Lung (tissue), 17 donors: ENCODE measurements at places on chromosomes 11 and 22. TPM values are rescaled to one million over a fixed set of nuclear protein-coding genes. Genes with fewer than 3 reads are reported as not detected.
A peak's percentile ranks its signal among the peaks of the same experiment; 100 is the strongest.

- no peak for DNase-seq
Observed at GRCh38 chr22:30015846-30016245, 64.4 kb upstream of the HORMAD2 start.

GRCh38 chr22:27635852-27636251 is 165.7 kb downstream of the MN1 start:
- DNase-seq: no peak

GRCh38 chr11:88246696-88247095 is 71.5 kb upstream of the RAB38 start:
- no peak for DNase-seq

DNA sequence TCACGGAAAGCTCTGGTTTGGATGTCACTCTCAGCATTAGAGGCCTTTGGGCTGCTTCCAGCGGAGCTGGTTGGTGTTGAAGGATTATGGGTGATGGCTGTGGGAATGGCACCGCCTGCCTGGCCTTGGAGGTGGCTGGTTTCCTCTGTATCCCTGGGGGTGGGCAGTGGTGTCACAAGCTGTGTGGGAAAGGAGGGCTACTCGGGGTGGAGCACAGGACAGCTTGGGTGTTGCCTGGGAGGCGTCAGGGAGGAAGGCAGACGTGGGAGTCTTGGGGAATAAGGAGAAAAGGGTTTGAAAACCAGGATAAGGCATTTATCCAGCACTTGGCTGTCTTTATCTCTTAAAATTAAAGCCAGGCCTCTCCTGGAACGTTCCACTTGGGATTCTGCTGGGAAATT is 71.8 kb downstream of the ADAMTS15 start:
- DNase-seq: peak; percentile 78

DNA sequence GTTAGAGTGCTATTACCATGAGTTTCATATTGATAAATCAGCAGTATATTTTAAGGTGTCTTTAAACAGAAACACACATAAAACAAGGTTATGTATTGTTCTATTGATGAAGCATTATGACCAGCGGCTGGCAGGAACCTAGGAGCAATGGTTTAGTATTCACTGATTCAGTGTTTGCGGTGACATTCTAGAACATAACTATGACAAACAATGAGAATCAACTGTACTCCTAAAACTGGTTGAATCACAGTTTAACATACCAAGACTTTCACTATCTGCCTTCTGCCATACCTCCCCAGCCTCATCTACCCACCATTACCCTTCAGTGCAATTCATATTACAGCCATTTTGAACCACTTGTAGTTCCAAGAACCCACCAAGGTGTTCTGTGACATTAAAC is 8.8 kb downstream of the HOATZ start:
- no peak for DNase-seq

The PKP3 gene
- 33.8 TPM for polyA plus RNA-seq

- DNase-seq: no peak
Observed at GRCh38 chr11:95354304-95354703, 123.3 kb upstream of the SESN3 start.

The KCNJ4 gene
- polyA plus RNA-seq: not detected

- no peak for DNase-seq
Observed at GRCh38 chr11:110903830-110904229, 191.6 kb upstream of the ARHGAP20 start.
